ENCODE measurements at places on chromosomes 1 and 21. TPM values are rescaled to one million over a fixed set of nuclear protein-coding genes. Genes with fewer than 3 reads are reported as not detected.

The CRNN gene
- total RNA-seq: not detected

The LY9 gene
- total RNA-seq: not detected

The HLX gene
- 7.0 TPM for total RNA-seq

The SHISAL2A gene
- total RNA-seq: not detected

The B3GALT2 gene
- total RNA-seq: 0.49 TPM

The HPCA gene
- total RNA-seq: not detected

The NKAIN1 gene
- 0.32 TPM for total RNA-seq

The WDR64 gene
- not detected for total RNA-seq

The TEX38 gene
- total RNA-seq: not detected

The DIRAS3 gene
- total RNA-seq: 1.8 TPM

The NPL gene
- 2.2 TPM for total RNA-seq

The OR6K3 gene
- total RNA-seq: not detected

The TMEM82 gene
- total RNA-seq: not detected

The S100A9 gene
- total RNA-seq: not detected

The ZNF691 gene
- total RNA-seq: 5.5 TPM

The LGR6 gene
- total RNA-seq: not detected

The NIT1 gene
- 26.2 TPM for total RNA-seq

The IL19 gene
- total RNA-seq: not detected

The DNALI1 gene
- 3.1 TPM for total RNA-seq

The OR2T33 gene
- not detected for total RNA-seq

The TFF2 gene
- total RNA-seq: not detected

The UBIAD1 gene
- total RNA-seq: 7.6 TPM

The UBASH3A gene
- not detected for total RNA-seq

The F13B gene
- not detected for total RNA-seq

The CRYZ gene
- total RNA-seq: 17.9 TPM

The LAMB3 gene
- 3.4 TPM for total RNA-seq

The SELL gene
- total RNA-seq: 0.81 TPM

The CLDN14 gene
- not detected for total RNA-seq

The HCN3 gene
- under 0.01 TPM for total RNA-seq

The ASPM gene
- total RNA-seq: 6.1 TPM
